SJSA1 (cell line): ENCODE measurements at places on chromosomes 13 and 19. TPM values are rescaled to one million over a fixed set of nuclear protein-coding genes. Genes with fewer than 3 reads are reported as not detected.

- no peaks in the 10 kb centered on the region for H3K27me3 ChIP-seq
- no peak overlapping the region for H3K27ac ChIP-seq
- DNase-seq: no peak
- no peak overlapping the region for H3K4me3 ChIP-seq
Observed at GRCh38 chr19:32416749-32417456, 11.3 kb downstream of the DPY19L3 start.

DNA sequence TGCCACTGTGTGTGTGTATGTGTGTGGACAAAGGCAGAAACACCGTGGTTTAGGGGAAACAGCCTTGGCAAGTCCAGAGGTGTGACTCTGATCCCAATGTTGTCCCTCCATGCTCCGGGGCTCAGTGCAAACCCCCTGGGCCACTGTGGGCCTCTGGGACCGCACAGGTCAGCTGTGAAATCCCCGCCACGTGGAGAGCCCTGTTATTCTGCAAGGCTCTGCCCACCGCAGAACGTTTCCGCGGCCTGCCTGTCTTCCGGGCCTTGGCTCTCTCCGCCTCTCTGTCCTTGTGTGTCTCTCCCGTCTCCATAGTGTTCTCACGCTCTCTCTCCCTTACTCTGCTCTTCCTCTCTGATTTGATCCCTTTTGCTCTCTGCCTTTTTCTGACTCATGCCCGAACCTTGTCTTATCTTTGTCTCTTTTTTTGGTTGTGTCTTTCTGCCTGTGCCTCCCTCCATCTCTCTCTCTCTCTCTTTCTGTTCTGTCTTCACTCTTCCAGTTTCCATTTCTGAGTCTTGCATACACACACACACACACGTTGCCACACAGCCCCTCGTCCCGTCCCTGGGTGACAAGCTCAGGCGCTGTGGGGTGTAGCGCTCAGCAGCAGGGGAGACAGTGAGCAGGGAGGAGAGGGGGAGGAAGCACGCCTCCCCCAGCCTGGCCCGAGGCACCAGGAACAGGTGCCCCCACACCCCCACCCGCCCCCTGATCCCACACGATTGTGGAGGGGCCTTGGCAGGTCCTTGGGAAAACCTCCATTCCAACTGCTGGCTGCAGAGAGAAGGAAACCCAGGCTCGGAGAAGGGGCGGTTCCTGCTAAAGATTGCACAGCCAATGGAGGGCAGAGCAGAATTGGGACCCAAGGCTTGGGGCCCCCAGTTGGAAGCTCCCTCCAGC lies 3.0 kb downstream of the TTYH1 start:
- no peak for DNase-seq
- H3K4me1 ChIP-seq: no peaks in the 10 kb centered on the region
- no peaks in the 10 kb centered on the region for H3K36me3 ChIP-seq

DNA sequence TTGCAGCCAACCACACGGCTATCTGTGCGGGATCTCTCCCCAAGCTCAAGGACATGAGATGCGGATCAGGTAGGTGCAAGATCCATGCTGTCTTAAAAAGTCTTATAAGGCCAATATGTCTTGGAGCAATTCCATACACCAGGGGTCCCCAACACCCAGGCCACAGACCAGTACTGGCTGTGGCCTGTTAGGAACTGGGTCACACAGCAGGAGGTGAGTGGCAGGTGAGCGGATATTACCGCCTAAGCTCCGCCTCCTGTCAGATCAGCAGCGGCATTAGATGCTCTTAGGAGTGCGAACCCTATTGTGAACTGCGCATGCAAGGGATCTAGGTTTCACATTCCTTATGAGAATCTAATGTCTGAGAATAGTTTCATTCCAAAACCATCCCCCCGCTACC lies 68.8 kb upstream of the ZNF599 start:
- H3K27me3 ChIP-seq: peaks cover 2% of the 10 kb centered on the region
- no peaks in the 10 kb centered on the region for H3K4me1 ChIP-seq
- H3K4me3 ChIP-seq: no peak overlapping the region
- H3K27ac ChIP-seq: no peak overlapping the region
- no peak for DNase-seq
- H3K36me3 ChIP-seq: no peaks in the 10 kb centered on the region

DNA sequence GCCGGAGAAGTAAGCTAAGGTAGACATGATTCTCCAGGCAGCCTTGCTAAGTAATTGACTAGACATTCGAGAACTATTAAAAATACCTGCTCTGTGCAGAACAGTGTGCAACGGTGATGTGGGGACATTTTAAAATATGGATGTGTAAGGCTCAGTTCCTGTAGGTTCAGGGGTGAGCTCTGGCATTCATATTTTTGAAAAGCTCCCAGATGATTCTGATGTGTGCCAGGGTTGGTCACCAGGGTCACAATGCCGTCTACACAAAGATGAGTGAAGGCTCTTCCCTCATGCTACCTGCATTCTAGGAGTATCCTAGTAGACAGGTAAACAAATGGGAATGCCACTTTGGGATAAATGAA lies 702 bp upstream of the EPSTI1 start:
- H3K27ac ChIP-seq: peak overlapping the region; percentile 91
- H3K27me3 ChIP-seq: no peaks in the 10 kb centered on the region
- H3K36me3 ChIP-seq: no peaks in the 10 kb centered on the region
- no peak for DNase-seq
- H3K4me3 ChIP-seq: peak overlapping the region; percentile 57
- peaks cover 44% of the 10 kb centered on the region for H3K4me1 ChIP-seq

GRCh38 chr19:5628919-5629481 lies 6.1 kb downstream of the SAFB start:
- H3K27ac ChIP-seq: no peak overlapping the region
- peaks cover 89% of the 10 kb centered on the region for H3K36me3 ChIP-seq
- no peaks in the 10 kb centered on the region for H3K27me3 ChIP-seq
- peaks cover 5% of the 10 kb centered on the region for H3K4me1 ChIP-seq

DNA sequence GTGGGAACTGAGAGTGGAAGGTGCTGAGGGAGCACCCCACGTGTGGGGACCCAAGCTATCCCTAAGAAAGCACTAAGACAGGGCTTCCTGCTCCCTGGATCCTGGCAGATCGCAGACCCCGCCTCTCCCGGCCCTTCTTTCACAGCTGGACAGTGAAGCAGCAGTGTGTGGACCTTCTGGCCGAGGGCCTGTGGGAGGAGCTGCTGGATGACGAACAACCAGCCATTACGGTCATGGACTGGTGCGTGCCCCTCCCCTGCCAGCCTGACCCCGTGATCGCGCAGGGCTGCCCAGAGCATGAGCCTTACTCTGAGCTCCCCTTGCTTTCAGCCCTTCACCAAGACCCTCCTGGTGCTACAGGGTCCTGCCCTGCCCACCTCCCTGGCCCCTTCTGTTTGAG lies 2.3 kb downstream of the NCCRP1 start:
- no peaks in the 10 kb centered on the region for H3K4me1 ChIP-seq
- H3K27ac ChIP-seq: no peak overlapping the region
- peaks cover 71% of the 10 kb centered on the region for H3K27me3 ChIP-seq
- H3K36me3 ChIP-seq: no peaks in the 10 kb centered on the region
- DNase-seq: no peak

DNA sequence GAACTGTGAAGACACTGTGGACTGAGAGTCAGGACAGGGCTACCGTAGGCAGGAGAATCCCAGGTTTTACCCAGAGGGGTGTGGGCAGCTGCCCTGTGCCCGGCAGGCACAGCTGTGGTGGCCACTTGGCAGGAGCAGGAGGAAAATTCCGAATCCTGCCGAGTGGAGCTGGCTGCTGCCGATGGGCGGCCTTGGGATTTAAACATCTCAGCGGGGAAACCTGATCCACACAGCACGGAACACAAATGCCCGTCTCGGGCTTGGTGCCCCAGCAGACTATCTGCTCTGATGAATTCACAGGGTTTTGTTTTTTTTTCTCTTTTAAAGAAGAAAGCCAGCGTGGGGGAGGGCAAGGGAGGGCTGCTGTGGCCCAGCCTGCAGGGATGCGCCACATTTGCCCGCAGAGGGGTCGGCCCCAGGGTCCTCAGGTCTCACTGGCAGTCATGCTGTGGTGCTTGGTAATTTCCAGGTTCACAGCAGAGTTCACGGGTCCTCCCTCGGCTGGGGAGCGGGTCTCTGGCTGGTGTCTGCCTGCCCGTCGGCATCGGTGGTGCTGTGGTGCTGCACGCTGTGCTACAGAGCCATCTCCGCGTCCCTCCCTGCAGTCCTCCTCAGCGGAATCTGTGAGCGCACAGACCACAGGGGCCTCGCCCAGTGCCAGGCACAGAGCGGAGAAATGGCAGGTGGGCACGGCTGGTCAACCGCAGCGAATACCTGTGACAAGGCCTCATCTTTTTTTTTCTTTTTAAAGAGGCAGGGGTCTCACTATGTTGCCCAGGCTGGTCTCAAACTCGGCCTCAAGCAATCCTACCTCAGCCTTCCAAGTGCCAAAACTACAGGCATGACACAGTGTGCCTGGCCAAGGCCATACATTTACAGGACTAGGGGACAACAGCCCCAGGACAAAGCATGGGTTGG lies 28.1 kb downstream of the MPND start:
- H3K27me3 ChIP-seq: no peaks in the 10 kb centered on the region
- H3K4me1 ChIP-seq: peaks cover 35% of the 10 kb centered on the region
- no peak overlapping the region for H3K27ac ChIP-seq

GRCh38 chr13:42102961-42103865 lies 54.8 kb downstream of the DGKH start:
- no peaks in the 10 kb centered on the region for H3K27me3 ChIP-seq
- H3K4me3 ChIP-seq: no peak overlapping the region
- H3K4me1 ChIP-seq: peaks cover 18% of the 10 kb centered on the region
- no peak for DNase-seq
- no peak overlapping the region for H3K27ac ChIP-seq

Gene NAPSA
- not detected in 2 replicates for total RNA-seq

Gene MAST1
- total RNA-seq: not detected in 2 replicates

Gene ZNF525
- total RNA-seq: 5.0 and 6.3 TPM in 2 replicates
